ENCODE measurements at places on chromosomes 16 and 17.

GRCh38 chr17:47792979-47793378 lies 28.6 kb downstream of the OSBPL7 start:
- no peak for DNase-seq

DNA sequence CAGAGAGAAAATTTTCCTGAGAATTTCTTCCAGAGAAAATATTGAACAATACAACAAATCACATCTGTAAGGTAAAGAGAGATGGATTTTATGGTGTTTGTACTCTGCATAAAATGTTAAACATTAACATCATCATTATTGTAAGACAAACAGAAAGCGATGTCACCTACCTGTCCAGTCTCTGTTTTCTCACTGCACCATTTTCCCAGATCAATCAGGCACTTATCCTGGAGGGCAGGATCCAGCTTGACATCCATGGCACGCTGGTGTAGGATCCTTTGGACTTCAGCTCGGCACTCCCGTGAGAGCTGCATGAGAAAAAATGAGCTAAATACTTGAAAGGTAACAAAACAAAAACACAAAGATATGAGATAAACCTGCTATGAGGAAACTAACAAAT lies 55.9 kb upstream of the CLEC18B start:
- no peak for DNase-seq

GRCh38 chr16:76059186-76059585 lies 218.0 kb upstream of the CNTNAP4 start:
- no peak for DNase-seq

DNA sequence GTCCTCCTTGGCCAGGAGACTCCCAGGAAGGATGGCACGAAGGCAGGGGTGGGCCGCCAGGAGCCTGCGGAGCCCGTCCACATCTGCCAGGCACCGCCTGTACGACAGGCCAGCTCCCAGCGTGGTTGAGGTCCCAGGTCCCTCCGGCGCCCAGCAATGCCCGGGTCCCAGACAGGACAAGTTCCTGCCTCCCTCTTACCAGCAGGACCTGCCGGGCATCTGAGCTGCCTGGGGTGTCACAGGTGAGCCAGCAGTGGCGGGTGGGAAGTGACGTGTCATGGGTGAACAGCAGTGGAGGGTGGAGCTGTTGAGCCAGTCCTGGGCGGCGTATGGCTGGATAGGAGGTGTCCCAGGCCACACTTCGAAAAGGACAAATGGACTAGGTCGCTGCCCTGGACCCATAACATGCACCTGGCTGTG lies 15.7 kb upstream of the BAHCC1 start:
- no peak for DNase-seq
